ENCODE measurements at places on chromosomes 2 and 18. TPM values are rescaled to one million over a fixed set of nuclear protein-coding genes. Genes with fewer than 3 reads are reported as not detected.

DNA sequence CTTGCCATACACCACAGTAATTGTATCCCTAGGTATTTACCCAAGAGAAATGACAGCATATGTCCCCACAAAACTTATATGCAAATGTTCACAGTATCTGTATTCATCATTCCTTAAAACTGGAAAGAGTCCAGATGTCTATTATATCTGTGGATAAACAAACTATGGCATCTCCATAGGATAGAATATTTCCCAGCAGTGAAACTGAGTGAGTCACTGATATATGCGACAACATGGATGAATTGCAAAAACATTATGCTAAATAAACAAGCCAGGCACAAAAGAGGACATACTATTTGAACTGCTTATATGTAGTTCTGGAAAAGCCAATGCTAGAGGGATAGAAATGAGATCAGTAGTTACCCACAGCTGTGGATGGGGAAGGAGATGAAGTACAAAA lies 359.4 kb upstream of the DSEL start:
- no peak for DNase-seq

The GPR55 gene
- total RNA-seq, result 3.1 TPM

DNA sequence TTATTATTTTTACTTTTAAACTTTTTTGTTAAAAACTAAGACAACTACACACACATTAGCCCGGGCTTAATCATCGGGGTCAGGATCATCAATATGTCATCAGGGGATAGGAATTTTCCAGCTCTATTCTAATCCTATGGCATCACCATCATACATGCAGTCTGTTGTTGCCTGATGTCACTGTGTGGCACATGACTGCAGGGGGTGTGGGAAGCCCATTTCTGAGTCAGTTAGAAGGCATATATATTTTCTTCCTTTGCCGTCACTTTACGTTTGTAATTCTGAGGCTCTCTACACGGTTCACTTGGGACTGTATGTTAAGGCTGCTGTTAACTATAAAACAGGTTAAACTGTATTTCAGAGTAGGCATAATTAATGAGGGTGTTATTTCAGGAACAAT lies 144.4 kb upstream of the ITGA6 start:
- DNase-seq, result no peak

The NAT8 gene
- total RNA-seq, result not detected

The CMPK2 gene
- 2.4 TPM for total RNA-seq

The SLC23A3 gene
- total RNA-seq, result 0.65 TPM

The LRP2 gene
- 3.3 TPM for total RNA-seq

The PSD4 gene
- total RNA-seq, result 5.2 TPM

GRCh38 chr2:45892425-45892745 lies 240.9 kb downstream of the PRKCE start:
- DNase-seq, result no peak

- DNase-seq, result no peak
Measured at GRCh38 chr2:143683977-143684376, 554.8 kb downstream of the ARHGAP15 start.

- peak; percentile 10 for DNase-seq
Measured at GRCh38 chr2:71811157-71811556, 336.5 kb downstream of the CYP26B1 start.

- DNase-seq, result no peak
Measured at GRCh38 chr2:143474586-143474985, 345.4 kb downstream of the ARHGAP15 start.

The UGT1A8 gene
- 0.09 TPM for total RNA-seq

- peak; percentile 40 for DNase-seq
Measured at GRCh38 chr2:128642821-128643220, 324.2 kb upstream of the HS6ST1 start.

GRCh38 chr2:162734866-162735265 lies 103.7 kb downstream of the KCNH7 start:
- no peak for DNase-seq

- DNase-seq, result no peak
Measured at GRCh38 chr2:64946769-64947247, 42.4 kb upstream of the SLC1A4 start.

The SPC25 gene
- 22.4 TPM for total RNA-seq

The STAT4 gene
- 8.4 TPM for total RNA-seq

DNA sequence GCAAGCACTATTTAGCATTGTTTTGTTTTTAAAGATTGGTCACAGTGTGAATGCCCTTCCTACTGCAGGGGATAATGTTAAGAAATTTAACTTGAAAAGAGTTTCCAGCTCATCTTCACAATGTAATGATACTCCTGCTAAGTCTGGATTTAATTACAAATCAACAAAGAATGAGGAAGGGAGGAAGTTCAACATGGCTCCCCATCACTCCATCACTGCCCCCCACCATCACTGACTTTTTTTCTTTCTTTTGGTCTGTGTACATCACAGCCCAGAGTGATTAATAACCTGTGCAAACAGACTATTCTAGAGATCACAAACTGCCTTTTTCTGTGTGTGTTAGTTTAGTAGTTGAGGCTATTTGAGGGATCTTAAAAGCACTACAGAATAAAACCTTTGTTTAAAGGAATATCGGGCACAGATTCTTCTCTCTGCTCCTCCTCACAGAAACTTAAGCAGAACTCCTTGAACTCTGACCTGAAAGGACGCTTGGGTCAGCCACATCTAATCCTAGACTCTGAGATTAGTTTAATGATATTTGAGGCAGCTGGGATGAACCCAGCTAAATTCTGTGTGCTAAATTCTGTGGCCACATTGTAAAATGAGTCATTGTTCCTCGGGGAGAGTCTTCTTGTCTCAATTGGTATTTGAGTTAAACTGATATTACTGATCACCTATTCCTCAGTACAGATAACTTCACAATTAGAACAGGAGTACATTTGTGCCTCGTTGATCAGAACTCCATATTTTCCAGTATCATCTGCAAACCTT lies 47.8 kb downstream of the SATB2 start:
- DNase-seq, result no peak

DNA sequence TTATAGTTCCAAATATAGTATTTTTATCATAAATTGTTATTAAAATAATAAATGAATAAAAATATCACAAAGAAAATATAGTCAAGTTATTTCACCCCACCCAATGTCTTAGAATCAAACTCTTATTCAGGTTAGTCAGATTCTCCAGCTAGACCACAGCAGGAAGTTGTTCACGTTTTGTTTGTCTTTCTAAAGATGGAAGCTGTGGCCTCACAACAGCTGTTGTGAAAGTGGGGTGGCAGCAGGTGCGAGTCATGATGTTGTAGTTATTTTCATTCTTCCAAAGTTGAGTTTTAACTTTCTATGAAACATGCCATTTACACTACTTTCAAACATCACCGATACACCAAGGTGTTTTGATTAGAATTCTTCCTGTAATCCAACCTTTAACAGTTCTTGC lies 272.9 kb downstream of the SLC8A1 start:
- DNase-seq, result no peak

GRCh38 chr18:3652380-3653262 lies 202.6 kb downstream of the TGIF1 start:
- DNase-seq, result peak; percentile 66

The RIT2 gene
- 0.36 TPM for total RNA-seq

The LIMS3 gene
- 4.2 TPM for total RNA-seq

DNA sequence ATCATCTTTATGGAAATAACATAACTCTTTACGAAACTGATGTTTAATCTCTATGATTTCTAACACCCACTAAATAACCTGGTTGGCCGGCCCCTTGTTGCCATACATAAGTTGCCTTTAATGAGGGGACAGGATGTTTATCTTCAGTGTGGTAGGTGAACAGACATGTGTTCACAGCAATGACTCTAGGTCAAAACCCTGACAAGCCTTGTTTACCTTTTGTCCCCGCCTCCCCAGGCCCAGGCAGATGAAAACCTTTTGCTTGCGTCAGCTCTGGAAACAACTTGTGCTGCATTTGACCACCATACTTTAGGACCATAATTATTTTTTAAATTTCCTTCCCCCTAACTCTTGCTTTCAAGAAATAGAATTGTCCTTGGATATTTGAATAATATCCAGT lies 2.9 kb upstream of the DSG4 start:
- no peak for DNase-seq

The ITGB6 gene
- total RNA-seq, result 0.24 TPM

- DNase-seq, result no peak
Measured at GRCh38 chr2:75146606-75147332, 52.6 kb downstream of the TACR1 start.

DNA sequence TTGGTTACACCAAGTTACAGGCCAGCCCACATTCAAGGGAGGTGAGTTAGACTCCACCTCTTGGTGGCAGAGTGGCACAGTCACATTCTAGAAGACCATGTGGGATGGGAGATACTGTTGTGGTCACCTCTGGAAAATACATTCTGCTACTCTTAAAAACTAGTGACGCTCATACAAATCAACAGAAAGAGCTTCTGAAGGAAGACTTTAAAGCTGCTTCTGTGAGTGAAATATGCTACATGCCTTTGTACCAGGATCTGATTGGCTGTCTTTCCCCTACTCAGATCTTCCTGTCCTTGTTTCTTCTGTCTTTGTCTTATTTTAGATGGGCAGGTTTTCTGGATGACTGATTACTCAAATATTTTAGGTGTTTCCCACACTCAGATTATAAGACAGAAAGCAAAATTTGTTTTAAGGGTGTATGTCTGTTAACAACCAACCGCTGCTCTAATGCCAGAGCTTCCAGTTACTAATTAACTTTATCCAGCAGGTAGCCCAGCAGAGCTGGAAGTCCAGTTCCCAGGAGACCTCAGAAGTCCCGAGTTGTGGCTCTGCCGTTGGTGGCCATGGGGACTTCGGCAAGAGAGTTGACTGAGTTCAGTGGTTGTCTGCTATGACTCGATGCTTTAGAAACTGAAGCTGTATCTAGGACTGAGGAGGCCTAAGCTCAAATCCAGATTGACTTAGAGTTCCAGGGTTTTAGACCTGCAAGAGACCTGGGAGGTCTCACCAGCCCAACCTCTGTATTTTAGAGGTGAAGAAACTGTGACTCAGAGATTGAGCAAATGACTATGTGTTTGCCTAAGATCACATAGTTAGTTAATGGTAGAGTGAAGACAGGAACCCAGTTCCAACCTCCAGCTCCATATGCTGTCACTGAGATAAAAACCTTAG lies 7.4 kb downstream of the IL1R2 start:
- no peak for DNase-seq

DNA sequence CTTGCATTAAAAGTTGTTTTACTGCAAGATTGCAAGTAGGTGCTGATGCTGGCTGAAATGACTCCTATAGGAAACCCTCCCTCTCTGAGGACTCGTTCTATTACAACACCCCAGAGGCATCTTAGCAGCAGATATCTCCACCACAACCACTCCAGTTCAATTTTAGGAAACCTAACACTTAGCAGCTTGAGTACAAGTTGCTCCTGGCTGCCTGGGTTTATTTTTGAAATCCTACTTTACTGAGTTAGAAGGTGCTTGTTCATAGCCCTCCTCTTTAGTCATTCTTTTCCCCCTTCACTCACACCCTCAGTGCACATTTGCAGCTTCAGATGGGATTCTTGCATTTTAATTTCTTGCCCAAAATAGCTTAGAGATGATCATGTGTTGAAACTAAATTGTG lies 111.5 kb downstream of the MTCL1 start:
- no peak for DNase-seq

DNA sequence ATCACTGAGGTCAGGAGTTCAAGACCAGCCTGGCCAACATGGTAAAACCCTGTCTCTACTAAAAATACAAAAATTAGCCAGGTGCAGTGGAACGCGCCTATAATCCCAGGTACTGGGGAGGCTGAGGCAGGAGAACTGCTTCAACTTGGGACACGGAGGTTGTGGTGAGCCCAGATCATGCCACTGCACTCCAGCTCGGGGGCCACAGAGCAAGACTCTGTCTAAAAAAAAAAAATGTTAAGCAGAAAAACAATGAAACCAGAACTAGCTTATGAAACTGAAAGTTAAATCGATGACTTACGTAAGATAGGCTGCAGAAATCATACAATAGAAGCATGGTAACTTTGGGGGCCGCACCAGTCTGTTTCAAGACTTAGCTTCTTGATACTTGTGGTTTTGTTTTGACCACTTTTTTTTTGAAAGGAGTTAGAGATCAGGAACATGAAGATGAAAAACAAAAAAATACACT lies 6.2 kb upstream of the GPR155 start:
- DNase-seq, result no peak

The TUBA4B gene
- total RNA-seq, result not detected

DNA sequence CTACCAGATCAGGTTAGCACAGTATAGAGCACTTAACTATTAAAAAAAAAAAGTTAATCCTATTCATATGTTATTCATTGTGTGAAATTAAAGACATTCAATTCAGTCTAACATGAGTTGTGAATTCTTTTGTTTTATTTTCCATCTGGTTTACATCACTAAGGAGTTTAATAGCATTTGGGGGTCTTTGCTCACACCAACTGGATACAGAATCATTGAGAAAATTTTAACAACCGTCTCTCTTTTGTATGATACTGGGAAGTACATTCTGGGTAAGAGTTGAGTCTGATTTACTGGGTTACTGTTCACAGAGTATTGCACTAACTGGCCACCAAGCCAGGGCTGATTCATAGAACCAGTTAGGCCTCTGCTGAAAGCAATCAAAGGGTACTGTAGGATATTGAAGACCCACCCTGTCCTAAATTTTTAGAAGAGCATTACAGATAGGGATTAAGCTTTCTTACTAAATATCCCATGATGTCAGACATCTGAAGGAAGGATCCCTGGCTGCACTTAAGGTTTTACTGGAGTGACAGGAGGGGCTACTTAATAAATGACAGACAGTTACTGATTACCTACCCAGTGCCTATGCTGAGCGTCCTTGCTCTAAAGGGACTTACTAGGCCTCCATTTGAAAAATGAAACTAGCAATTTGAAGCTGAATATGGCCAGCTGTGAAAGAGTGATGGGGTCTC lies 387.9 kb downstream of the SETBP1 start:
- no peak for DNase-seq

GRCh38 chr2:85988914-85989270 lies 100.1 kb upstream of the ST3GAL5 start:
- DNase-seq, result no peak

- no peak for DNase-seq
Measured at GRCh38 chr2:35503738-35504199, 851.8 kb upstream of the CRIM1 start.

All from endodermal cell (in vitro differentiated cells).